ENCODE measurements at places on chromosomes 7 and 10.
A peak's percentile ranks its signal among the peaks of the same experiment; 100 is the strongest.

DNA sequence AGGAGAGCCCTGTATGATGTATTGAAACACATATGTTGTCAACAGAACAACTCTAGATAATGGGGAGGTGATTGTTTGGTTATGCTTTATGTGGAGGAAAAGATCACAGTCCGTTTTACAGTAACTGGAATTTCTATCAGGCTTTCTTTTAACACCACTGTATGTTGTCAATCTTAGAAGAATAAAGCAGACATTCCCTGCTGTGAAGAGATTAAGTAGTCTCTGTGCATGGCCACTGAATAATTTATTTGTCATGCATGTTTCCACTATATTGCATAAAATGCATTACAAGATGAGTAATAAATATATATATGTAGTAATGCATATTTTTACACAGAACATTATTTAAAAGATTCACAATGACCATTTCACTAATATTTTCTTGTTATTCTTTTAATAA is 440.0 kb downstream of the ANKRD7 start:
- DNase-seq = no peak

DNA sequence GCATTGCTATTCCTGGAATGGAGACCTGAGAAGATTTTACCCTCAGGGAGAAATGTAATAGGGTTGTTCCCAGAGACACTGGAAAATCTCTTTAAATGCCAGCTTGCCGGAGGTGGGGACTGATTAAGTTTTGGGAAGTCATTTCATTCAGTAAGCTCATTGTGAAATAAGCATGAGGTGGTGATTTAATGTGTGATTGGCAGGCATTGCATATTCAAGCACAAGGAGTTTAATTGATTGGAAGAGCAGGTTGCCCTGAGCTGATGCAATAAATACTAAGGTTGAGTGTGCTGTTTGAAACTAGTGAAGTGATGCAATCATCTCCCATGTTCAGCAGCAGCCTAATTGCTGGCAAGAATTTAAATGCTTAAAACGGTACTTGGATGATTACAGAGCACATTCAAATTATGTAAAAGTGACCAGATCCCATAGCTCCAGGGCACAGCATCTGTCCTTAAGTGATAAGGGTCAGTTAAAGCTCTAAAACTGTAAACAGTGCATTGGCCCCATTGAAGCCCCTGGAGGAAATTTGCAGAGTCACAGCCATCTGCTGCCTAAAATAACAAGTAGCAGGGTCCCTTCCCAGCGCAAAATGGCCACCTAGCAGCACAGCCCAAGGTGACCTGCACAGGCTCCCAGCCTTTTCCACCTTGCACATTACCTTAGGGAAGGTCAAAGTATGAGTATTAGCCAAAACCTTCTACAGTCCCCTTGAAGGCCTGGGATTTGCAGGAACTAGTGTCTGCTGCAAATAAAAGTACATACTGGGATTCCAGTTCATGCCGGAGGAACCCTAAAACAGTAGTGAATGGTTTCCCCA is 92.1 kb downstream of the CCDC71L start:
- DNase-seq = peak; percentile 26

GRCh38 chr10:75475460-75476182 is 44.2 kb downstream of the LRMDA start:
- DNase-seq = no peak

- no peak for DNase-seq
These were observed 23.2 kb upstream of the NPFFR1 start for GRCh38 chr10:70306886-70307520.

GRCh38 chr10:98029149-98030092 is 1.0 kb downstream of the CRTAC1 start:
- no peak for DNase-seq

DNA sequence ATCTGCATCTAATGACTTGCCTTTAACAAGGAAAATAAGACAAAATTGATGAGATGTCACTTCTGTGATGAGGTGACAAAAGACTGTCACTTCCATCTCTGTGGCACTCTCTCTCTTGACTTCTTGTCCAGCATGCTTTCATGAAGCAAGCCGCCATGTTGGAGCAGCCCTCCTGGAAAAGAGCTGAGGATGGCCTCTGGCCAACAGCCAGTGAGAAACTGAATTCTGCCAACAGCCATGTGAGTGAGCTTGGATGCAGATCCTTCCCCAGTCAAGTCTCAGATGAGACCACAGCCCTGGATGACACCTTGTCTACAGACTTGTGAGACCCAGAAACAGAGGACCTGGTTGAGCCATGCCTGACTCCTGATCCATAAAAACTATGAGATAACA is 412.6 kb upstream of the SHH start:
- DNase-seq = no peak

DNA sequence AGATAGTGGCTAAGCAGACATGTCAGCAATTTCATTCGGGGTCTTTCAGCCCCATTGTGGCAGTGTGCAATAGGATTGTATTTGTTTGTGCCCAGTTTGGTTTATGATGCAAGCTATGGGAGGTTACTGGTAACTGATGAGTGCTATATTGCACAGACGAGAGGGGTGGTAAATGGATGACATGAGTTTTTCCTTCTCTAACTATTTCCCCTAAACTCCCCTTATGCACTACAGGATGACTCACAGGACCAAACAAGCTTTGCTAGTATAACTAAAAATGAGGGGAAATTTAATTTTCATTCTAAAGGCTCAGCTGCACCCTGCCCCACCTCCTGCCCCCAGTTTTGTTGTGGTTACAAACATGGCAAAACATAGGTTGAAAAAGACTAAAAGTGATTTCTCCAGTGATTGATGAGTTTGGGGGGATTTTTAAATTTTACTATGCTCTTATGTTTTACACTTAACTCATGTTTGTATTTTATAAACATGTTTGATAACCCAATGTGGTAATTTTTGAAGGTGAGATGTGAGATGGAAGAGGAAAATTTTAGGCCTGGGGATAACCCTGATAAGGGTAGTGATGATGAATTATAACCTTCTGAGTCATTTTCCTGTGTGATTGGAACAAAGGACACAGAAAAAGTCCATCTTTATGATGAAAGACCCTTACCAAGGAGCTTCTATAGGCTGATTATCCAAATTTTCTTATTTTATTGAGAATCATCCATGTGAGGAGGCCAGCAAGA is 60.8 kb upstream of the NAMPT start:
- DNase-seq = peak; percentile 70

GRCh38 chr10:18658271-18659124 is 733 bp upstream of the ARL5B start:
- DNase-seq = no peak

DNA sequence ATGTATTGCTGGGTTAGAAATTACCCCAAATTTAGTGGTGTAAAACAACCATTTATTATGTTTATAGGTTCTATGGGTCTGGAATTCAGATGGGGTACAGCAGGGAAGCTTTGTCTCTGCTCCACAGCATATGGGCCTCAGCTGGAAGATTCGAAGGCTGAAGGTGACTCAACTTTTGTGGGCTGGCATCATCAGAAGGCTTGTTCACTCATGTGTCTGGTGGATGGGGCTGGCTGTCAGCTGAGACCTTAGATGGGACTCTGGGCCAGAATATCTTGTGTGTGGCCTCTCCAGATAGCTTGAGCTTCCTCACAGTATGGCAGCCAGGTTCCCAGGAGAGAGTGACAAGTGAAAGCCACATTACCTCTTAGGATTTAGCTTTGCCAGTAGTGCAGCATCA is 45.9 kb downstream of the ZNF503 start:
- DNase-seq = no peak

DNA sequence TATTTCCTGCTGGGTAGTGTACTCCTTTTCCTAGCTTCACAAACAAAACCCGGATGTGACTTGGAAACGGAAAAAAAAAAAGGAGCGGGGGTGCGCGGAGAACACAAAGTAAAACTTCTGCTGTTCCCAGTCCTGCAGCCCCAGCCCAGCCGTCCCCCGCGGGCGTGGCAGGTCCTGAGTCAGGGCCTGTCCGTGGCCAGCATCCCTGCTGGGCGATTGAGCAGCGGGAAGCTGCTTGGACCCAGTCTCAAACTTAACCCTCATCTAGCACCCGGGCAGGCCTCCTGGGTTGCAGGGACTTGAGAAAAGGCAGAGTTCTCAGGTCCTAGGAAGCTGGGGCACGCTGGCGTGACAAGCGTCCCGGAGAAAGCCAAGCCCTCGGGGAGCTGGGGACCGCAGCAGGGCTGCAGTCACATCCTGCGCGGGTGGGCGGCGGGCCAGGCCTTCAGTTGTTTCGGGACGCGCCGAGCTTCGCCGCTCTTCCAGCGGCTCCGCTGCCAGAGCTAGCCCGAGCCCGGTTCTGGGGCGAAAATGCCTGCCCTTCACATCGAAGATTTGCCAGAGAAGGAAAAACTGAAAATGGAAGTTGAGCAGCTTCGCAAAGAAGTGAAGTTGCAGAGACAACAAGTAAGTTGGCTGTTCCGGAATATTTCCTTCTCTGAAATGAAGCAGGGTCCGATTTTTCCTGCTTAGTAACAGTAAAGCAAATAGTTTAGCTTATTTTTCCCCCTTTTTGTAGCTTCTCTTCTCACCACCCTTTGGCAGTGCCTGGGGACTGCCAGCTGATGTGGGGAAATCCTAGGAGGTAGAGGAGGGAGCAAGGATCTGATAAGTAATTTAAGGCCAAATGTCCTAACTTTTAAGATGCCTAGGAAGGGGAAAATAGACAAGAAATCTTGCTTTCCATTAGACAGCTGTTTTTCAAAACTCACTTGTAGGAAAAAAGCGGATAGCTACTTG is at the start of gene GNG11:
Gene GNG11 (plus strand): TSS at position 129 of the 960 bp plus-strand sequence. CDS start 403 bp downstream, at position 532.
- peak; percentile 21 for DNase-seq

- no peak for DNase-seq
These were observed 12.2 kb upstream of the CAV1 start for GRCh38 chr7:116512520-116513188.

DNA sequence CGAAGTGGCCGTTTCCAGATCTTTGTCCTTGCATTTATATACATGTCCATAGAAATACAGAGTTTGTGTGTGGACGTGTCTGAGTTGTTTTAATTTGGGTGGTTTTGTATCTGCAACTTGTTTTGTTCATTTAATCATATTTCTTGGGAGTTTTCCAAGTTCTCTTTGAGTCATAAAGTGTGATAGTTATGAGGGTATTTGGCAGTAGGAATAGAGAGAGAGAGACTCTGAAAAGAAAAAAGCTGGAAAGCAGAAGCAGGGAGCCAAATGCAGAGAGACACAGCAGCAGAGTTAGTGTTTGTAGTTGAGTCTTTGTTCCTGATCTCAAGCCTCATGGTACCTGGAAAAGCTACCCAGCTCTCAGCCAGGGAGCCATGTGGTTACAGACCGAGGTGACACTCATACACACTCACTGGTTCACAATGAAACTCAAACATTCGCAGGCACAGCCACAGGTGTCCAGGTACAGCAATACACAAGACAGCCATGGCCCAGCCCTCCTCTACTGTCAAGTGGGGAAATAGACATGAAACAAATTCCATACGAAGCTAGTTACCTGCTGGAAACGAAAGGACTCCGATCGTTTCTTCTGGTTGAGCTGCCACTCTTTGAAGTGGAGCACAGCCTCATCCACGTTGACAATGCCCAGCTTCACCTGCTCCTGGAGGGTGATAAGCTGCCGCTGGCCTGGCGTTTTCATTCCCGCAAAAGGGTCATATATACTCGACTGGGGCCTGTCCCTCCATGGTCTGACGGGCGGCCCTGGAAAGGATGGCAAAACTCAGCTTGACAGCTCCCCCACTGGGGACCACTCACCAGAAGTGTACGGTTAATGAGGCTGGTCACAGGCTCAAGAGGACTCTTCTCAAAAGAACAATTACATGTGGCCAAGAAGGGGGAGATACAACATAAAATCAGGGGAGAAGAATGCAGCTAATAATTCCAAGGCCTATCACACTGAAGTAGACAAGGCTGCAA is 33.3 kb upstream of the TM9SF3 start:
- DNase-seq = no peak

DNA sequence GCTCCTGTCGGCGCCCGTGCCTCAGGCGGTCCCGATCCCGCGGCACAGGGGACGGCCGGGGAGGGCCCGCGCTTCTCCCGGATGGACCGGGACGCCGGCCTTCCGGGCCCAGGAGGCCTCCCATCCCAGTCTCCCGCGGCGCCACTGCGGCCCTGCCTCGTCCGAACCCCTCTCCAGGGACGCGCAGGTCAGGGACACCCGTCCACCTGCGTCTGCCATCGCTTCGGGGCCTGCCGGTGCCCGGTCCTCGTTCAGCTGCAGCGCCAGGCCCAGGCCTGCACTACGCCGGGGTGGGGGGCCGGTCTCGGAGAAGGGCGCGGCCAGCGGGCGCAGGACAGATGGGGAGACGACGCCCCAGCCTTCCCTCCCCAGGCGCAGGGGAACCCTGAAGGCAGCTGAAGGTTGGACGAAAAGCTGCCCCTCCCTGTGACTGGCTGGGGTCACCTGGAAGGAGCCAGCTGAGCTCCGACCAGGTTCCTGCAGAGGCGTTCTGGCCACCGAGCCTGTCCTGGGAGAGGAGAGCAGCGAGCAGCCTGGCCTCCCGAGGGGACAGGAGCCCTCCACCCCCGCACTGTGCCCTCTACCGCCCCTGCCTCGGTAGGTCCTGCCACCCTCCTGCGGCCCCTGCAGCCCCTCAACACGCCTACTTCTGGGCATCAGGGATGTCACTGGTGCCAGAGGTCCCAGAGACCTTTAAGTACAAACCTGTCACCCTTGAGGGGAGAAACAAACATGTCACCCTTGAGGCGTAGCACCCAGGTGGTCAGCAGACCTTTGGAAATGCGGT is 84.3 kb downstream of the LANCL2 start:
- no peak for DNase-seq

GRCh38 chr10:1057106-1057657 is 997 bp downstream of the WDR37 start:
- no peak for DNase-seq

GRCh38 chr7:45073786-45074527 is 14.8 kb downstream of the NACAD start:
- no peak for DNase-seq

- DNase-seq = no peak
These were observed 34.5 kb downstream of the FAM25A start for GRCh38 chr10:87054373-87055295.

- peak; percentile 83 for DNase-seq
These were observed 72.1 kb upstream of the LYZL2 start for GRCh38 chr10:30701451-30702173.

- DNase-seq = no peak
These were observed 3.7 kb downstream of the ZNF775 start for GRCh38 chr7:150382844-150383225.

GRCh38 chr10:119608316-119609155 is 11.8 kb upstream of the TIAL1 start:
- DNase-seq = peak; percentile 18

DNA sequence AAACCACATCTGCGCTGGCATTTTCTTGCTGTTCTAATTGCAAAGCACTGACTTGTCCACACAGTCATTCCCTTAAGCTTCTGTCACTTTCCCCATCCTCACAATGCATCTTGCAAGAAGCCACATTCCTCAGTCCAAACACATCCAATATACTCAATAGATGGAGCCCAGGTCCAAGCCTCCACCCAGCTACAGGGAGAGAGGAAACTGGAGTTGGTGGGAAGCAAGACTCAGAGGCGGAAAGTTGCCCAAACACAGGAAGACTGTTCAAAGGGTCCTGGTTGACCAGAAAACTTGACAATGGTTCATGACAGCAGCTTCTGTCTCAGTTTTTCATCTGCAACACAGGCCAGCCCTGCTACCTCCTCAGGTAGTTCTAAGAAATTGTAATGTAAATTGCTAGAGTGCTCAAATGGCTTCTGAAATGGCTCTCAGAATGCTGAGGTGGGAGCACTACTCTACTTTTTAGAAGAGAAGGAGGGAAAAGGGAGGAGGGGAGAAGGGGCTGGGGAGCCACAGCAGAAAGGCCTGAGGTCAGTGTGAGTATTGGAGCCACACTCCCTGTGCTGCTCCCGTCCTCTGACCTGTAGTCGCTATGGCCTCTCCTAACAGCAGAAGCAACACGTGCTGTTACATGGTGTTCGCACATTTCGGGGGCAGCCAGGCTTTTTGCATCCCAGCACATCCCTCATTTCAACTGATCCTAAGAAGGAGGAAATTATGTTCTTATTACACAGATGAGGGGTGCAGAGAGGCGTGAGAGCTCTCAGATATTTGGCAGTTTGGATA is 46.9 kb upstream of the GPR26 start:
- no peak for DNase-seq

Measured in stimulated activated naive CD8-positive, alpha-beta T cell treated with anti-CD3 and anti-CD28 coated beads, Interleukin-15, amount 100 ng/mL, for 72 hours (primary cell).